ENCODE measurements at places on chromosomes 3 and 15.

DNA sequence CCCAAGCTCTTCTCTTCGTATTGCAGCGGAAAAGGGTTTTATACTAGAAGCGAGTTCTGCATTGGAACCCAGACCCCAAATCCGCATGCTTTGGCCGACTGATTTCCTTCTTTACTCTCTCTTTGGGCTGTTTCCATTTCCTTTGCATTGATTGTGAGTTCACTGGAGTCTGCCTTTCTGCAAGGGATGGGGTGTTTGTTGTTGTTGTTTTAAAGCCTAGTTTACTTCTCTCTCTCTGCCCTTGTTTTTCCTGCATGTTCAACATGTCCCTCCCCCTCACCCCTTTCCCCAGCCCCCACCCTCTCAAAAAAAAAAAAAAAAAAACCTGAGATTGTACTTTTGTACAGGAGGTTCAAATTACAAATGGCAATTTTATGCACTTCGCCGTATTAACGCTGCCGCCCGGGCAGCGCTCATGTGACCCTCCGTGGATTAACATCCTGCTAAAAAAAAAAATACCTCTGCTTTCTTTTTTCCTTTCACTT lies 2.2 kb downstream of the NR2F2 start:
- DNase-seq = no peak

- DNase-seq = no peak
Measured at GRCh38 chr15:56208185-56208584, 35.5 kb downstream of the RFX7 start.

DNA sequence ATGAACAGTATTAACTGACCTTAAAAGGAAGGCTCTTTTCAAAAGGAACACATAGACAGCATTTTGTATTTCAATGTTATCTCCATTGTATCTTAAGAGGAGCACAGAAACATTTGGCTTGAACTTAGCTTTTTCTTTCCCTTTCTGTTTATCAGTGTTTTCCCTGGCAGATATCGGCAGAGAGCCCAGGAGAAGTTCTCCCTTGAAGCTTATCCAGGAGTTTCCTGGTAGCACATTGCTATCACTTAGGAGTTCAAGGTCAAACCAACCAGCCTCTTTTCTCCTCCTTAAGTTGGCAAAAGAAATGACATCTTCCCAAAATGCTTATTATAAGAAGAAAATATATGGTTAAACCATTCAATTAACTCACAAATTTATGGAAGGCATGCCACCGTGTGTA lies 344.6 kb upstream of the UBE2E2 start:
- DNase-seq = no peak

DNA sequence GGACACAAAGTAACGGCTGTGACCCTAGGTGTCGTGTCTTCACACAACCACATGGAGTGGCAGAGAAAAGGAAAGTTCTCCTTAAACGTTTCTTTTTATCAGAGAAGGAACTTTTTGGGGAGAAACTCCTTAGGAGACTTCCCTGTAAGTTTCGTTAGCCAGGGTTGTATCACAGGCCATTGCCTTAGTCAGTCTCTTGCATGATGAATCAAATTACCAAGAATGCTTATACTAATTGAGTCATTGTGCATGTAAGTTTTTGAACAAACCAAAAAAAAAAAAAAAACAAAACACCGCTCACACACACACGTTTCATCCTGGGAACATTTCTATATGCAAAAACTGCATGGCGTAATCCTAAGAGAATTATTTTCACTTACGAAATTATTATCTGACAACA lies 150.4 kb upstream of the SATB1 start:
- DNase-seq = no peak

GRCh38 chr15:52558196-52558595 lies 10.6 kb downstream of the ARPP19 start:
- DNase-seq = no peak

- DNase-seq = no peak
Measured at GRCh38 chr3:57446318-57446841, 97.8 kb downstream of the DNAH12 start.

- DNase-seq = no peak
Measured at GRCh38 chr3:56764904-56765547, 36.7 kb downstream of the ARHGEF3 start.

- DNase-seq = no peak
Measured at GRCh38 chr15:27179789-27180188, 208.8 kb downstream of the GABRG3 start.

DNA sequence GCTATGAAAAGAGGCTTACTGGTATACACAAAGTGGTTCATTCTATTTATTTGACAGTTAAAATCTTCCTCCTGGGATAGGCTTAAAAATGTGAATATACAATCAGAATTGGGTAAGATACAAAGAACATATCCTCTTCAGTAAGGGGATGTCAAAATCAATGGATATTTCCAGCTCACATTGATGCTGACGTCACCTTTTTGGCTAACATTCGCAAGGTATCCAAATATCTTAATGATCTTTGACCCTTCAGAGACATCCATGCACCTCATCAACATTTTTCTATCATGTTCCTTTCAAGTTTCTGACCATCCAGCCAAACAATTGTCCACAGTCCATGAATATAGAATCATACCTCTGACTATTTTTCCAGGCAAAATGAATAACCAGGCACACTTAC lies 697.3 kb downstream of the NR2F2 start:
- DNase-seq = no peak

DNA sequence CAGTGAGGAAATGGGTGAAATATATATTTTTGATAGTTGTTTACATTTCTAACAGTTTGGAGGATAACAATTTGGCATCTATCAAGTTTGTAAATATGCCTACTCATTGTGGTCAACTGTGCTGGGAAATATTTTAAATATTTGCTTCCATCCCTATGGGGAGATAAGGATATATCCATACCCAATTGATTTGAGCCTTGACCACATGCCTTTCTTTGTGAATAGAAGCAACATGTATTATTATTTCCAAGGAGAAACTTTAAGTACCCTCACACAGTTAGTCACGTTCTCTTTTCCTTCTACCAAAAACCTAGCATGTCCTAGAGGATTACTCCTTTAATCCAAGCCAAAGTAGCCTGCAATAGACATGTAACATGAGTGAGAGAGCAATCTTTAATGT lies 245.4 kb upstream of the CBLB start:
- DNase-seq = no peak

GRCh38 chr3:143825513-143825912 lies 22.8 kb downstream of the SLC9A9 start:
- no peak for DNase-seq

- no peak for DNase-seq
Measured at GRCh38 chr3:190673148-190673547, 159.3 kb downstream of the IL1RAP start.

DNA sequence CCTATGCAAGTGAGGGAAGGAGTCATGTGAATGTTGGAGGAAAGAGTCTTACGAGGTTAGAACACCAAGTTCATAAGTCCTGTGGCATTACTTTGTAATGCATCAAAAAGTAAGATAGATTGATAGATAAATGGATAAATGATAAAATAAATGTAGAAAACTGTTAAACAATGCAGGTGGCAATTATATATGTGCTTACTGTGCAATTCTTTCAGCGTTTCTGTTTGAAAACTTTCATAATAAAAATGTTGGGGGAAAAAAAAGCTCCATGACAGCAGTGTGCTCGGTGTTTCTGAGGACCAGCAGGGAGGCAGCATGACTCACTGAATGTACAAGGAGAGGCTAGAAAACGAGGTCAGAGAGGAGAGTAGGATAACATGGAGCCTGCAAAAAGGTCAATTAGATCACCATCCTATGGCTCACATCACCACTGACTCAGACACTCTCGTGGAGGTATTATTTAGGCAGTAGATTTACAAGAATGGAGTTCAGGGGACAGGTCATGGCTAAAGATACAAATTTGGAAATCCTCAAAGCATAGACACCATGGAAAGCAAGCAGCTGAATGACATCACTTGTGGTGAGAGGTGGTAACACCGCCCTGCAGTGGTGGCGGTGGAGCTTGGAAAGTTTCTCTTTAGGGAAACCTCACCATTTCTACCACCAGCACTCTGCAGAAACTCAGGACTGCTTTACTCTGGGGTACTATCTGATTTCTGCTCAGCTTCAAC lies 219.8 kb downstream of the CTNNB1 start:
- DNase-seq = no peak

DNA sequence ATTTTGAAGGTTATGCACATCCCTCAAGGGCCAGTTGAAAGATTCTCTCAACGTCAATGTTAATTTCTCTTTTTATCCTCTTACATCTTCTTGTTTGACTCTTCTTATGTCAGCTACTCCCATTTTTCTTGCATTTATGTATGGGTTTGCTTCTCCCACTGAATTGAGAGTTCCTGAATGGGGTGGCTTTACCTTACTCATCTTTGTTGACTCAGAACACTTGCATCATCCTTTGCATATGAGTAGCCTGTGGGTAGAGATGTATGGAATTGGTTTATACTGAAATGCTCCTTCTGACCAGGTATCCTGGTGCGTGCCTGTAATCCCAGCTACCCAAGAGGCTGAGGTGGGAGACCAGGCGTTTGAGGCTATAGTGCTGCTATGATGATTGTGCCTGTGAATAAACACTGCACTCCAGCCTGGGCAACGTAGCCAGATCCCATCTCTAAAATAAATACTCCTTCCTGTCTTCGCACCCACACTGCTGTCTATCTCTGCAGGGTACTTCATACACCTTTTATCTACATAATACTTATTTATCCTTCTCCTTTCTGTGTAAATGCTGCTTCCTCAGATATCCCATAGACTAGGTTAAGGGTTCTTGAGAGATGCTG lies 123.6 kb upstream of the DPH6 start:
- DNase-seq = no peak

DNA sequence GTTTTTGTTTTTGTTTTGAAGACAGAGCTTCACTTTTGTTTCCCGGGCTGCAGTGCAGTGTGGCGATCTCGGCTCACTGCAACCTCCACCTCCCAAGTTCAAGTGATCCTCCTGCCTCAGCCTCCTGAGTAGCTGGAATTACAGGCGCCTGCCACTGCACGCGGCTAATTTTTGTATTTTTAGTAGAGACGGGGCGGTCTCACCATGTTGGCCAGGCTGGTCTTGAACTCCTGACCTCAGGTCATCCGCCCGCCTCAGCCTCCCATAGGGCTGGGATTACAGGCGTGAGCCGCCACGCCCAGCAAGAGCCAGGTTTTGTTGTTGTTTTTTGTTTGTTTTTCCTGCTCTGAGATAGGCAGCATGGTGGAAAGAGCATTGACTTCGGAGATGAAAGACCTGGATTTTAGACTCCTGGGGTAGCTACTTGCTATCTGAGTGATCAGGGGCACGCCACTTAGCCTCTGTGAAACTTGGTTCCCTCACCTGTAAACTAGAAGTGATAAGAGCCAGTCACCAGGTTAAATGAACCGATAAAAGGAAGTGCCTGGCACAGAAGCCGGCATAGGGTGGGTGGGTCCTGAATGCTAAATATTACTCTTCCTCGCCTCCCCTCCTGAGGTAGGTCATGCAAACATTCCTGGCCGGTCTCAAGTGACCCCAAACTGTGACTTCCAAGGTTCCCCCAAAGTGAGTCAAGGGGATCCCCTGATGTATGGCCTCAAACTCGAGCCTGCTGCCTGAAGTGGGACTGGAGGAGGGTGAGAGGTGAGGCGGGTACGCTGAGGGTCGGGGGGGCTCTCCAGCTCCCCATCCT lies 62.9 kb upstream of the MCF2L2 start:
- DNase-seq = no peak

- DNase-seq = no peak
Measured at GRCh38 chr3:183099838-183100204, 525 bp upstream of the MCCC1 start.

DNA sequence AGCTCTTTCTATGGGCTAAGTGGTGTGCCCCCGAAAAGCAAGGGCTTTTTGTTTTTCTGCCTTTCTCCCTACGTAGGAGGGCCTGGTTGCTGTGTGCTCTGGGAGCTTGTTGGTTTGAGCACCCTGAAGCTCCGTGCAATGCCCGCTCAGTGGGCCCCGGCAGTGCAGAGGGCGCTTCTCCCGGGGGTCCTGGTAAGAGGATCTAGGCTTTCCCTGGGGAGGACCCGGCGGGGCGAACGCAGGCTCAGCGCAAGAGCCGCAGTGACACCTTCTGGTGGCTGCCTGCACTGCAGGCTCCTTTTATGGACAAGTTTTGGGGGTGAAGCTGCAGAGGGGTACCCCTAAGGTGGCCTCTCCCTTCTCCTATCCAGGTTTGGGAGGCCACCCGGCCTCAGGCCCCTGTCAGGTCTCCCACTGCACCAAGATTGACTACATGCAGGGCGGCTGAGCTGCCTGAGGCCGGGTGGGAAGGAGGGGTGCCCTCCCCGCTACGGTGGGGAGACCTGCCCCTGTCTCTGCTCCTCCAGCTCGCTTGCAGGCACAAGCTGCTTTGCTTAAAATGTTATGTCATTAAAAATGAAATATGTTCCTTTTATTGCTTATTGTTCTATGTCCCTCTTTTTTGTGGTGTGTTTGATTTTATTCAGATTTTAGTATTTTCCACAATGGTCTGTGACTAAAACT lies 387.9 kb downstream of the GABRG3 start:
- no peak for DNase-seq

GRCh38 chr3:124361566-124361965 lies 368.7 kb upstream of the UMPS start:
- DNase-seq = no peak

DNA sequence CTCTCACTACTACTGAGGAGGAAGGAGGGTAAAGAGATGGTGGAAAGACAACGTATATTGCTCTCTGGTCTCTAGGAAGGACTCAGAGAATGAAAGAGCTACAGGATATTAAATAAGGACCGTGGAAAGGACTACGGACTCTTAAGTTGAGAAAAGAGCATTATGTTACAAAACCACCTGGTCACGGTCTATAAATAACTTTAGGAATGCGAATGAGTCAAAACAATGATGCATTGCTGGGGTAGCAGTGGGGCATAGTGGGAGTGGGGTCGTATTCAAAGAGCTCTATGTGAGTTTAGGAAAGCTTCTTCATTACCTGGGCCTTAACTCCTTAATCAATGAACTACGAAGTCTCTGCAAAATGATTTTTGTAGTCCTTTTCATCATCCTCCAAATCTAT lies 295.7 kb upstream of the SOX14 start:
- DNase-seq = no peak

GRCh38 chr15:38707802-38708671 lies 143.4 kb upstream of the RASGRP1 start:
- no peak for DNase-seq

GRCh38 chr15:47711655-47712054 lies 5.7 kb upstream of the SEMA6D start:
- DNase-seq = no peak

DNA sequence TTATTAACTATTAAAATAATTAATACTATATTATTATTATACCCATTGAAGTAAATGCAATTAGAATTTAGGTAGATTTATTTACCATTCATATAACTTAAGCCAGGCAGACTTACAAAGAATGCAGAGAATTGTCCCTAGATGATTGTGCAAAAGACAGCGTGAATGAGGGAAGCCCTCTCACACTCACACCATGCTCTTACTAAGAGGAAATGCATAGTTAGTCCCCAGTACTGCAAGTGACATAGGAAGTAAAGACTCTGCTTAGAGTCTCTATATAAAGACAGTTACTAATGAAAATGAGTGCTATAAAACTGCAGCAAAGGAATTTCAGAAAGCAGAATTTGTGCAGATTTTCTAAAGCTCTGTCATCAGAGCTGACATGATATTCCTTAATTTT lies 270.4 kb downstream of the ZBBX start:
- no peak for DNase-seq
